ENCODE measurements at places on chromosomes 5 and 9.

DNA sequence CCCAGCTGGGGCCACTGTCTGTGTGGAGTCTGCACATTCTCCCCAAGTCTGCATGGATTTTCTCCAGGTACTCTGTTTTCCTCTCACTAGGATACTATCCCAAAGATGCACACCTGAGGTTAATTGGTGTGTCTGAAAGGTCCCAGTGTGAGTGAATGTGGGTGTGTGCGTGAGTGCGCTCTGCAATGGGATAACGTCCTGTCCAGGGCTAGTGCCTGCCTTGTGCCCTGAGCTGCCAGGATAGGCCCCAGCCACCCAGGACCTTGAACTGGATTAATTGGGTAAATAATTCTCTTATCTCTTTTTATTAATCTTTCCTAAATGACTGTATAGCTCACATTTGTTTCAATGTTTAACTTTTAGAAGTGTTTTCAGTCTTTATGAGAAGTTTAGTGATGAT is 11.5 kb upstream of the PANK3 start:
- DNase-seq: no peak

- DNase-seq: no peak
Measured at GRCh38 chr9:130731355-130731754, 37.8 kb downstream of the EXOSC2 start.

GRCh38 chr9:35350212-35350611 is 139.7 kb upstream of the RUSC2 start:
- no peak for DNase-seq

DNA sequence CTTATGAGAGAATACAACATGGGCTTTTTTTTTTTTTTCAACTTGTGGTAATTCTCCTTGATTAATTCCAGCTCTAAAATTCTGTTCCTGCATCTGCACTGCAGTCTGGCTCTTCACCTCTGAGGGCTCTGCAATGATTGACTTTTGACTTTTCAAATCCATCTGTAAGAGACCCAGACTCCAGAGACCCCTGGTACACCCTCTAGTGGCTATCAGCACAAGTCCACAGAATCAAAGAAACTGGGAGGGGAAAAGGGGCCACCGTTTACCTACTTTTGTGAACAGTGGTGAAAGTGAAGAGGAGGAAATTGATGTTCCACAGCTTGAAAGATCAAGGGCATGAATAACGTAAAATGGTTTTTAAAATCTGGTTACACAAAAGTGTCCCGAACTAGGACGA is 151.6 kb downstream of the SLIT3 start:
- no peak for DNase-seq

DNA sequence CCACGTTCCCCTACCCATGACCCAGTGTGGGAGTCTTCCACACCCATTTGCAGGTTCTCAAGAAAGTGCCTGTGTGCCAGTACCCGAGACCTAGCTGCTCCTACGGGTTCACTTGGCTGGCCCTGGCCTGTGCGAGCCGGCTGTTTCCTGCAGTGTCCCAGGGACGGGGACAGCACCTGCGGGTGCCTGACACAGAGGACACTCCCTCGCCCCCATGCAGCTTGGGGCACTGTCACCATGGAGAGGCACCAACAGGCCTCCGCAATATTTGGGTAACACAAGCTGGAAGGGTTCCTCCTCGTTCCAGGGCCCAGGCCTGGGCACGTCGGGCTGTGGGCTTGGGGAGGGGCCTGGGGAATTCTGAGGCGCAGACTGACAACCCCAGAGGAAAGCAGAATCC is 41.4 kb downstream of the DUSP1 start:
- no peak for DNase-seq

DNA sequence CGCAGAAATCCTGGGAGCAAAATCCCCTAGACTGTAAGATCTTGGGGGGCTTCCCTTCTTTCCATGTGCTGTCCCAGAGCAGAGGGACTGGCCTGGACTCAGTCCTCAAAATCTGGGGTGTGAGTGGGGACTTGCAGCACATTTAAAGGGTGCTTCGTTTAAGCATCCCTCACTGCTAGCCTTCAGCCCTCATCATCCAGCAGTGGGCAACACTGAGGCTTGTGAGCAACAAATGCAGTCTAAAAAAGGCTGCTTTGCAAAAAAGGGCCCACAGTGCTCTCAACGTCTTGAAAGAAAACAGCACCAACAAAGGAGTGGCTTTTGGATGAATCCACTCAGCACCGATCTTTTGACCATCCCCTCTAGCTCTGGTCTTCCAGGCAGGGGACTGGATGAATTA is 128.3 kb upstream of the TBC1D2 start:
- DNase-seq: no peak

GRCh38 chr9:126449725-126450667 is 123.4 kb downstream of the MVB12B start:
- DNase-seq: no peak

DNA sequence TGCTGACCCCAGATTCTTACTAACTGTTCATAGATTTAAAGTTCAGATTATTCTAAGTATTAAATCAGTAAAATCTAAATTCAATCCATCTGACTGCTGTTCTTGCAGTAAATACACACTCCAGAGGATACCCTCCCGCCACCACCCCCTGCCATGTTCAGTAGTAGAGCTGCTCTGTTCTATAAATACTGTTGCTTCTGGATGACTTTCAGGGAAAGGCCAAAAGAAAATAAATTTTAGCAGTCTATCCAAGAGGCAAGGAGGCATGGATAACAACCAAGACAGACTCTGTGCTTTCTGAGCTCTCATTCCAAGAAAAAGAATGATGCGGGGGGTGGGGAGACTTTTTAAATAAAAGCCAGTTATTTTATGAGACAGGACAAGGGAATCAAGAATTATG is 115.1 kb downstream of the ADAMTS6 start:
- no peak for DNase-seq

GRCh38 chr9:81077572-81077971 is 611.8 kb downstream of the TLE1 start:
- no peak for DNase-seq

DNA sequence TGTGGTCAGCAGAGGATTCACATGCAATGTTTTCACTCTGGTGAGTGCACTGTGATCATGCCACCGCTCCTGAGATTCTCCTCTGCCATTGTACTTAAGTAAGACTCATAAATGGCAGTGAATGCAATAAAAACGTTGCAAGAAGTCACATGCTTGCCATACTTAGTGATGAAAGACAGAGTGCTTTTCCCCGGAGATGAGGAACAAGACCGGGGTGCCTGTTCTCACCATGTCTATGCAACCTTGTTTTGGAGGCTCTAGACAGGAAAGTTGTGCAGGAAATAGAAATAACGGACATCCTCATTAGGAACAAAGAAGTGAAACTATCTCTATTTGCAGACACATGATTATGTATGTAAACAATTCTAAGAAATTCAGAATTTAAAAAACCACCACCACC is 84.7 kb upstream of the IRX2 start:
- no peak for DNase-seq

All from NCI-H1694 (cell line).